ENCODE measurements at places on chromosomes 16 and 17.

GRCh38 chr16:86065711-86066110 is 166.7 kb downstream of the IRF8 start:
- peaks cover 78% of the 10 kb centered on the region for H3K27me3 ChIP-seq
- no peaks in the 10 kb centered on the region for H3K36me3 ChIP-seq
- H3K27ac ChIP-seq: no peak overlapping the region
- H3K4me3 ChIP-seq: no peak overlapping the region
- DNase-seq: no peak

DNA sequence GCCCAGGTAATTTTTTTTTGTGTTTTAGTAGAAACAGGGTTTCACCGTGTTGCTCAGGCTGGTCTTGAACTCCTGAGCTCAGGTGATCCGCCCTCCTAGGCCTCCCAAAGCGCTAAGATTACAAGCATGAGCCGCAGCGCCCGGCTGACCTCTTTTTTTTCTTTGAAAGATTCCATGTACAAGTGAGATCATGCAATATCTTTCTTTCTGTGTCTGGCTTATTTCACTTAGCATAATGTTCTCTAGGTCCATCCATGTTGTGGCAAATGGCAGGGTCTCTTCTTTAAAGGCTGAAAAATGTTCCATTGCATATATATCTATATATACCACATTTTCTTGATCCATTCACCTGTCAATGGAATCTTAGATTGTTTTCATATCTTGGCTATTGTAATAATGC is 255.0 kb upstream of the MYOCD start:
- no peaks in the 10 kb centered on the region for H3K4me1 ChIP-seq
- no peaks in the 10 kb centered on the region for H3K27me3 ChIP-seq
- no peak overlapping the region for H3K27ac ChIP-seq
- no peak for DNase-seq

GRCh38 chr16:65875381-65876055 is 491.0 kb upstream of the CDH5 start:
- DNase-seq: no peak
- no peak overlapping the region for H3K27ac ChIP-seq
- H3K4me1 ChIP-seq: no peaks in the 10 kb centered on the region
- H3K36me3 ChIP-seq: no peaks in the 10 kb centered on the region
- no peak overlapping the region for H3K4me3 ChIP-seq

GRCh38 chr17:9566067-9566466 is 9.6 kb downstream of the STX8 start:
- peaks cover 14% of the 10 kb centered on the region for H3K4me1 ChIP-seq
- no peak overlapping the region for H3K4me3 ChIP-seq
- no peak overlapping the region for H3K27ac ChIP-seq
- no peaks in the 10 kb centered on the region for H3K27me3 ChIP-seq
- no peak for DNase-seq

GRCh38 chr16:48611329-48612137 is 1.6 kb upstream of the N4BP1 start:
- no peaks in the 10 kb centered on the region for H3K27me3 ChIP-seq
- H3K36me3 ChIP-seq: peaks cover 8% of the 10 kb centered on the region
- H3K4me3 ChIP-seq: peak overlapping the region; percentile 87
- H3K27ac ChIP-seq: no peak overlapping the region

- H3K36me3 ChIP-seq: no peaks in the 10 kb centered on the region
- peaks cover 41% of the 10 kb centered on the region for H3K4me1 ChIP-seq
- DNase-seq: no peak
- no peaks in the 10 kb centered on the region for H3K27me3 ChIP-seq
- H3K27ac ChIP-seq: no peak overlapping the region
These were observed 26.3 kb downstream of the DEF8 start for GRCh38 chr16:89974870-89975269.

DNA sequence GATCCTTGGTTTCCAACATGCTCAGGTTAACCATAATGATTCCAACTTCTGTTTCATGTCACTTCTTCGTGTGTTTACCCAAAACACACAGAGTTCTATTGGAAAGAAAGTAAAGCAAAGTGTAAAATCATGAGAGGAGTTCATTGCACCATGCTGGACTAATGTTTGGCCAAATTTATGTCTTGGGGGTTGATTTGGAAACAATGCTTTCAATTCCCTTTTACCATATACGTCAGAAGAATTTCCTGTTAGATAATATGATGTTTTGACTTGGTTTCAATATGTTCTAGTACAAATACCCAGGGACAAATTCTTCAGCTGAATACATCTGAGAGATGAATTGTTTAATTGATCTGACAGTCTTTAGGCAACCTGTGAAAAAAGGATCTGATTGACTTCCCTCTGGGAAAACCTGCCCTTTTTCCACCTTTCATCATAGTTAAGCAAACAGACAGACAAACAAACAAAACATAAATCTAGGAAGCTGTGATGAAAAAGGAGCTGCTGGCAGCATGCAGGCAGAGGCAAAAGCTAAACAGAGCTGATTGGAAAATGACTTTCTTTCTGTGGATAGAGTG is 26.0 kb upstream of the MPHOSPH6 start:
- H3K4me3 ChIP-seq: no peak overlapping the region
- no peaks in the 10 kb centered on the region for H3K4me1 ChIP-seq
- H3K27me3 ChIP-seq: peaks cover 39% of the 10 kb centered on the region
- H3K36me3 ChIP-seq: no peaks in the 10 kb centered on the region
- no peak for DNase-seq
- H3K27ac ChIP-seq: no peak overlapping the region

DNA sequence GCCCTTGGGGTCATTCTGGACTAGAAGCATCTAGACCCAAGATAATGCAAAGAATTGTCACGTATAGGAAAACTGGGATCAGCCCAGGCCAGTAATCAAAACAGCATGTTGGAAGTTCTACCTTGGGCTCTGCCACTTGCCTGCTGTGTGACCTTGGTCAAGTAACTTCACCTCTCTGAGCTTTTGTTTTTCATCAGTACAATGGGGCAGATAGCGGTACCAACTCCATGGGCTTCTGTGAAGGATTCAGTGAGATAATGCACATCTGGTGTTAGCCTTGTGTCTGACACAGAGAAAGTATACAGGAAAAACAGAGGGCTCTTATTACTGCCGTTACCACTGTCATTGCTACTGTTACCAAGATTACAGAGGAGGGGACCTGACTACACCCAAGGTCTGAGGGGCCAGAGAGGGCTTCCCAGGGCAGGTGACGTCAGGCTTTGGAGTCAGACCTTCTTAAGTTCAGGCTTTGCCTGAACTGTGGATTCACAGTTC is 24.6 kb downstream of the CMIP start:
- H3K27ac ChIP-seq: peak overlapping the region; percentile 95
- H3K27me3 ChIP-seq: no peaks in the 10 kb centered on the region
- DNase-seq: no peak
- no peaks in the 10 kb centered on the region for H3K36me3 ChIP-seq
- peaks cover 72% of the 10 kb centered on the region for H3K4me1 ChIP-seq
- H3K4me3 ChIP-seq: no peak overlapping the region

DNA sequence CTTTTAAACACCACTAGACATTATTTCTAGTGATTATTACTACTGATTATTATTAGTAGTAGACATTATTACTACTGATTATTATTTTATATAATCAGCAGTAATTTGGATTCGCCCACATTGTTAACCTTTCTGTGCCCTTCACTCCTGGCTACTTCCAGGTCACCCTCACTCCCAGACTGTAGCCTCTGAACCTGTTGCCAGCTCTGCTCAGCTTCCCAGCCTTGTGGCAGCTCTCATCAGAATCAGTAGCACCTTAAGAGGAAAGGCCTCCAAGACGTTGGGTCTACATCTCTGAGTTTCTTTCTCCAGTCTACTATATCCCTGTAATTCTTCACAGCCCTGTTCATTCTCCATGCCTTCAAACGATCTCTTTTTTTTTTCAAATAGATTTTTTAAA is 137.0 kb downstream of the KATNIP start:
- H3K27me3 ChIP-seq: no peaks in the 10 kb centered on the region
- no peak for DNase-seq
- H3K4me3 ChIP-seq: no peak overlapping the region
- H3K36me3 ChIP-seq: peaks cover 9% of the 10 kb centered on the region

GRCh38 chr17:34254146-34254545 is 939 bp upstream of the CCL2 start:
- H3K27me3 ChIP-seq: peaks cover 55% of the 10 kb centered on the region
- DNase-seq: no peak

GRCh38 chr17:2083613-2084035 is 28.7 kb downstream of the HIC1 start:
- H3K27me3 ChIP-seq: no peaks in the 10 kb centered on the region
- H3K27ac ChIP-seq: peak overlapping the region; percentile 79
- no peak overlapping the region for H3K4me3 ChIP-seq

- no peak for DNase-seq
- H3K4me3 ChIP-seq: no peak overlapping the region
- H3K4me1 ChIP-seq: peaks cover 65% of the 10 kb centered on the region
These were observed 85.3 kb upstream of the LGALS9 start for GRCh38 chr17:27545562-27546229.

DNA sequence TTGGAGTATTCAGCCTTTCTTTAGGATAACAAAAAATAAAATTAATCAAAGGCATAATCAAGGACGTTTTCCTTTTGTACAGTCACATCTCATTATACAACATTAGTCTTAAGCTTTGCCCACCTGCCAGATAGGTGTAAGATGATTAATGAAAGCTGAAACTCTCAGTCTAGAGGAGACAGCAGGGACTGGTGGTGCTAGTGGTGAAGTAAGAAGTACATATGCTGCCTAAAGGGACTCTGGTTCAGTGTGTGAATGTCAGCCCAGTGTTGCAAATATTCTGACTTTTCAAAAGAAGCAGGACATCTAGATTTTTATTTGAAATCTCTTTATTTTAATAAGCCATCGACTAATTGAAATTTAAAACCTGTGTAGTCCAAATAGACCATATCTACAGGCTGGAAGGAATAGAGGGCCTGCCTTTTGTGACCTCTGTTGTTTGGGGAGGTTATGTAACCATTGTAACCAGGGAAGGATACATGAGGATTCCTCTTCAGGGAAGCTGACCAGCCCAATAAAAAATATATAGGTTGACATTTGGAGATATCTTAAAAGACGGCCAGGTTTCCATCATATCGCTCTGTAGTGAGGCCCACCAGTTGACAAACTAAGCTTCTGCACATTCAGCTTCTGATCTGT is 54.1 kb downstream of the FTO start:
- H3K36me3 ChIP-seq: peaks cover 11% of the 10 kb centered on the region
- no peak overlapping the region for H3K27ac ChIP-seq
- H3K4me1 ChIP-seq: peaks cover 28% of the 10 kb centered on the region
- no peak overlapping the region for H3K4me3 ChIP-seq

DNA sequence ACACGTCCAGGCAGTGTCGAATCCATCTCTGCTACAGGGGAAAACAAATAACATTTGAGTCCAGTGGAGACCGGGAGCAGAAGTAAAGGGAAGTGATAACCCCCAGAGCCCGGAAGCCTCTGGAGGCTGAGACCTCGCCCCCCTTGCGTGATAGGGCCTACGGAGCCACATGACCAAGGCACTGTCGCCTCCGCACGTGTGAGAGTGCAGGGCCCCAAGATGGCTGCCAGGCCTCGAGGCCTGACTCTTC is 7.2 kb upstream of the CD68 start:
- H3K27me3 ChIP-seq: no peaks in the 10 kb centered on the region
- peaks cover 28% of the 10 kb centered on the region for H3K4me1 ChIP-seq
- H3K4me3 ChIP-seq: peak overlapping the region; percentile 100
- H3K36me3 ChIP-seq: peaks cover 21% of the 10 kb centered on the region

GRCh38 chr16:73405851-73406250 is 357.9 kb upstream of the ZFHX3 start:
- H3K27me3 ChIP-seq: no peaks in the 10 kb centered on the region
- H3K27ac ChIP-seq: no peak overlapping the region
- H3K36me3 ChIP-seq: no peaks in the 10 kb centered on the region
- no peak for DNase-seq
- no peak overlapping the region for H3K4me3 ChIP-seq
- H3K4me1 ChIP-seq: no peaks in the 10 kb centered on the region

DNA sequence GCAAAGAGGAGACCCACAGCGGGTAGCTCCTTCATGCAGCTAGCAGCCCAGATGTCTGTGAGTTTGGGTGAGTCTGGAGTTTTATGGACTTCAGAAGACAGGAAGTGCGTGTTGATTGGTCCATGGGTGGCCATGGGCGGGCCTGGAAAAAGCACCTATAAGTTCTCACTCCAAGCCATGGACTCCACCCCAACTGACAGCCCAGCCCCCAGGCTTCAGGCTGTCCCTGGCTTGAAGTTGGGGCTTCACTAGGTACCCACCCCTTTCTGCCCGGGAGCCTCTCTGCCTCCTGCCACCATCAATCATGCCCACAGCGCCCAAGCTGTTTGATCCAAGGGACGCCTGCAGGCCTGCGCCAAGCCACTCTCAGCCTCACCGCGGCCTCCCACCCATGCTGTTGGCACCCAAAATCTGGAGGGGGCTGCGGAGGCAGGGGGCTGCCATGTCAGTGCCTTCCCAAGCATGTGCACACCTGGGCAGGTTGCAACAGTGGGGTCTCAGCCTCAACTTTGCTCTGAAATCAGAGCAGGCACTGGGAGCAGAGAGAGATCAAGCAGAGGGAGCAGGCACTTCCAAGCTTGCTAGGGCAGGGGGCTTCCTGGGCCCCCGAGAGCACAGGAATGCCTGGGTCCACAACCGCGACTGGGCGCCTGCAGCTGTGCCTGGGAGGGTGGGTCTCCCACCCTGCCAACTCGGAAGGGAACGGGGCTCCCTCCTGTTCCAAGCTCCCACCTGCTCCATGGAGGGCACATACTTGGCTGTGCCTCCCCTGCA is 1503.7 kb downstream of the CDH11 start:
- DNase-seq: no peak
- no peak overlapping the region for H3K27ac ChIP-seq
- no peaks in the 10 kb centered on the region for H3K4me1 ChIP-seq
- H3K27me3 ChIP-seq: no peaks in the 10 kb centered on the region
- no peak overlapping the region for H3K4me3 ChIP-seq

- no peak overlapping the region for H3K4me3 ChIP-seq
- H3K36me3 ChIP-seq: peaks cover 16% of the 10 kb centered on the region
- no peaks in the 10 kb centered on the region for H3K4me1 ChIP-seq
- no peak overlapping the region for H3K27ac ChIP-seq
- DNase-seq: no peak
These were observed 53.0 kb downstream of the VAC14 start for GRCh38 chr16:70747703-70748631.

DNA sequence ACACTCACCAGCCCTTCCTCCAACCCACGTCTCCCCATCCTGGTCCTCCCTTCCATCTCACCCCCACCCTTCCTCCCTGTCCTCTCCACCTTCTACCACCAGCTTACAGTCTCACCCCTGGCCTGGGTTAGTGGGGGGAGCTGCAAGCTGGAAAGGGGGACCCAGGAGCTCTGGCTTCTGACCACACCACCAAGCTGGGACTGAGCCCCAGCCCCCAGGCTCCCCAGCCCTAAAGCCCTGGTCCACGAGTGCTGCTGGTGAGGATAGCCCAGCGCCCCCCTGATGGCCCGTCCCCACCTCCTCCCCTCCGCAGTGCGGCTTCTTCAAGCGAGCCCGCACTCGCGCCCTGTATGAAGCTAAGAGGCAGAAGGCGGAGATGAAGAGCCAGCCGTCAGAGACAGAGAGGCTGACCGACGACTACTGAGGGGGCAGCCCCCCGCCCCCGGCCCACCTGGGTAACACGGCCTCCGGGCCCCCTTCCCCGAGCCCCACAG is 7.2 kb upstream of the PDK2 start:
- no peak overlapping the region for H3K4me3 ChIP-seq
- peaks cover 18% of the 10 kb centered on the region for H3K27me3 ChIP-seq
- H3K36me3 ChIP-seq: no peaks in the 10 kb centered on the region
- H3K27ac ChIP-seq: no peak overlapping the region

GRCh38 chr16:47519546-47519945 is 58.4 kb downstream of the PHKB start:
- DNase-seq: no peak
- H3K27me3 ChIP-seq: no peaks in the 10 kb centered on the region
- no peak overlapping the region for H3K4me3 ChIP-seq
- H3K27ac ChIP-seq: no peak overlapping the region
- H3K36me3 ChIP-seq: peaks cover 28% of the 10 kb centered on the region

Measured in naive B cell (primary cell).